Left renal cortex interstitium (tissue), 4 donors: ENCODE measurements at places on chromosomes 3 and 15.

- DNase-seq, result no peak
Observed at GRCh38 chr3:71573181-71573580, 10.3 kb downstream of the FOXP1 start.

GRCh38 chr15:60798821-60799220 is 319.9 kb upstream of the ICE2 start:
- no peak for DNase-seq

- no peak for DNase-seq
Observed at GRCh38 chr3:160486459-160486869, 36.9 kb upstream of the TRIM59 start.

- no peak for DNase-seq
Observed at GRCh38 chr15:66224946-66225345, 28.6 kb downstream of the MEGF11 start.
